ENCODE measurements at places on chromosomes 2 and 18. TPM values are rescaled to one million over a fixed set of nuclear protein-coding genes. Genes with fewer than 3 reads are reported as not detected.
A peak's percentile ranks its signal among the peaks of the same experiment; 100 is the strongest.

DNA sequence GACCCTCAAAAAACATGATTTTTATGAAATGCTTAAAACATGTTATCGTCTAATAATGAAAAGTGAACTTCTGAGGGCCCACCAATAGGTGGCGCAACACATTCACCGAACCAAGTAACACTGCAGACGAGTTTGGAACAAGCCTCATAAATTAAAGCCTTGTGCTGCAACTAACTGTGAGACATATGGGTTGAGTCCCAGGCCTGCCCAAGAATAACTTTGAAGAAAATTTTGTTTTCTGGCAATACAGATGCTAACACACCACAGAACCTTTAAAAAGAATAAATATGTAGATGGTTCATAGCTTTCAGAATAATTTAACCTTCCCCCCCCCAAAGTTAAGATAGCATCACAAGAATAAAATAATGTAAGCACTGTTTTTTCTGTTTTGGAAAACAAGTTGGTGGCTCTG lies 285.9 kb downstream of the RNF144A start:
- peak; percentile 59 for DNase-seq

DNA sequence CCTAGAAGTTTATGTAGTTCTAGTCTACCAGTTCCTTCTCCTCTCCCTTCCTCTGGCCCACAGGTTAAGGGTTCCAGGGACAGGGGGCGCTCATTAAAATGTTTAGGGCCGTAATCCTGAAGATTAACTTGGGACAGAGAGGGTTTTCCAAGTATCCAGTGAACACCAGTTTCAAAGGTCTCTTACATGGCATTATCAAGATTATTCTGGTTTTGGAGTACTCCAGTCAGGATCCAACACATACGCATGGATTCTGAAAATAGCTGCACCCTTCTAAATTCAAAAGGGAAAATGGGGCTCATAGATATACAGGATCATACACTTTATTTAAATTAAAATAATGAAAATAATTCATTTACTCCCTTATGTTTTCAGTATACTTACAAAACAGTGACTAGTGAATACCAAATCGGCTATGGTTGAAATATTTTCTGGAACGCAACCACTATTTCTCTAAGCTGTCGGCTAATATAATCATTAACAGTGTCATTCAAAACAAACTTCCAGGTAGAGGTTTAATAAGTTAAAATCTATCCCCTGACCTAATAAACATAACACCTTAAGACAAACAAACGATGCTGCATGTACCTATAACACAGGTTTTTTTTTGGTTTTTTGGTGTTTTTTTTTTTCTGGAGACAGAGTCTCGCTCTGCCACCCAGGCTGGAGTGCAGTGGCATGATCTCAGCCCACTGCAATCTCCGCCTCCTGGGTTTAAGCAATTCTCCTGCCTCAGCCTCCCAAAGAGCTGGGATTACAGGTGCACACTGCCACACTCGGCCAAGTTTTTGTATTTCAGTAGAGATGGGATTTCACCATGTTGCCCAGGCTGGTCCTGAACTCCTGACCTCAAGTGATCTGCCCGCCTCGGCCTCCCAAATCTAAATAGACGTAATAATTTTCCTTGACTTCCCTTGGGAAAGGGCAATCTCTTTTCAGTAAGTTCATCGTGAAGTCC lies 44.7 kb downstream of the MGAT4A start:
- no peak for DNase-seq

DNA sequence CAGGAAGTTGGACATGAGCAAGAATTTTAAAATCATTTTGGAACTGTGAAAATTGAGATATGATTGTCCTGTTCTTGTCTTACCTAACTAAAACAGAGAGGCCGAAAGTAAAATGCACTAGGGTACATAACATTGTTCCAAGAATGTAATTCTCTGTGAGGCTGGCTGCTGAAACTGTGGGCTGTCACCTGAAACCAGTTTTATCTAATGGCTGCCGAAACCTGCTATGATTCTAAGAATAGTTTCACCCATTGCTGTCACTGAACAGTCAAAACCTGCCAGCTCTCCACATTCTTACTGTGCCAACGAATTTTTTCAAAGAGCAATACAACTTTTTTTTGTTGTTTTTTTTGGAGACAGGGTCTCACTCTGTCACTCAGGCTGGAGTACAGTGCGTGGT lies 119.3 kb upstream of the ZSWIM2 start:
- no peak for DNase-seq

DNA sequence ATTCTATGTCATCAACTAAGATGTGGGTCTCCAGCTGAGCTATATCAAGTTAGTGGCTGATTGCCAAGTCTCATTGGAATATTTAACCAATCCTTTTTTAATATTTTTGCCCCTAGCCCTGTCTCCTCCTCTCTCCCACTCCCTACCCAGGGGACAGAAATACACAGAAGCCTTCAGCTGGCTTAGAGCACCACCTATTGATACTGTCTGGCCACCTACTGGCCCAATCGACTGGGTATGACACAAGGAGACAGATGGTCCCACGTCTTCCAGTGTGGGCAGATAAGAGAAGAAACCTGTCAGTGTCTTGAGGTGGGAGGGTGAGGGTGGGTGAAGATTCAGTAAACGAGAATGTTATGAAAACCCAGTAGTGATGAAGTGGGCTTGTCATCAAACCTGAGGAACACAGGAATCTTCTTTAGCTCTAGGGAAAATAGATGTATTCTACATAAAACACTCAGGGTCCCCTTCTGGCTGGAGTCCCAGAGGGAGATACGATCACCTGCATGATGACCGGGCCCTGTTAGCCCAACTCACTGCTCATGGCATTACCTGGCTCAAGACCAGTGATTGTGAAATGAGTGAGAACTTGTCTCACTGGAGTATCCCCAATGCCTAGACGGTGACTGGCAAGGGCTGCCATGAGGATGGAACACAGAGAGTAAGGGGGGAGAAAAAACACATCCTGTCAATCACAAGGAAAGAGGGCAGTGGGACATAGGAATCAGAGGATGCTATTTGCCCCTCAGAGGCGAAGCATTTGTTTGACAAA lies 26.7 kb downstream of the POLR1A start:
- peak; percentile 65 for DNase-seq

Gene IL1A
- not detected for polyA plus RNA-seq

DNA sequence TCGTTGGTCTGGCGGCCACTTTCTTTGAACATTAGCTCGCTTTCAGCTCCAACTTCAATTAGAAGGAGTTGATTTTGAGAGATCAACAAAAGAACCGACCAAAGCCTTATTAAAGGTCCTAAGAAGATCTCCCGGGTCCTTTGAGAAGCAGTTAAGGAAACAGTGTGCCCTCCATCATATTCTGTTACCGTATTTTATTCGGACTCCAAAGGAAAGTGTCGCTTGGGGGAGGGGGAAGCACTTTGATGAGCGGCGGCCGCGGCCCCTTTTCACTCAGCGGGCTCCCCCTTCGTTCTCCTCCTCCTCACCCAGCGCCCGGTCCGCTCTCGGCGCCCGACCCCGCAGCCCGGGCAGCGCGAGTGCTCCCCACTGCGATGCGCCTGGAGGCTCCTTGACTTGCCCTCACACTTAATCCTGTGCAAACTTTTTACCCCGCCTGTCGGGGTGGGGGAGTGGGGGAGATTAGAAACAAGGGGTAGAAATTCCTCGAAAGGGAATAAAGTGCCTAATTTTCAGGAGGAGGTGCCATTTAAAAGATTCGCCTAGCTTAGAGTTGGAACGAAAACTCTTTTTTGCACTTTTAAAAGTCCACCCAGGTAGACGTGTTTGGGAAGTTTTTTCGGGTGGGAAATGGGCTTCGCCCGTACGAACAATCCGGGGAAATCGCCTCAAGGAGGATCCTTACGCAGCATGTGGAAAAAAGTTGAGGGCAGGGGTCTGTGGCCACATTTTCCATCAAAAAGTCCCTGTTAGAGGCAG lies 1.2 kb upstream of the OTX1 start:
- DNase-seq = no peak

GRCh38 chr2:52345676-52346075 lies 1313.7 kb upstream of the NRXN1 start:
- no peak for DNase-seq

DNA sequence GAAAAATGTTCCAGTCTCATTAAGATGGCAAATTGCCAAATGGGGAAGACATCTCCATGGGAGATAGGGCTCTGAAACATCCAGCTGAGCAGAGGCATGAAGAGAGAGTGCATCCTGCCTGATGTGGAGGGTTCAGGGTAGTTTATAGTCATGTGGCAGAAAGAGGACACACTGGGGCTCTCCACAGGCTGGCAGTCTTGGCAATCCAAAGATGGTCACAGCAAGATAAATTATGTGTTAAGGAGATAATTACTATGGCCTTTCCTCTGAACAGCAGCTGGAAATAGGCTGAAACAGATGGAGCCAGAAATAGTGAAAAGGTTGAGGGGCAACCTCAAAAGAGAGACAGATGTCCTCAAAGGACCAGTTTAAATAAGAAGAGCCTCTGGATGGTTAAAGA lies 97.2 kb downstream of the DCC start:
- DNase-seq = no peak

GRCh38 chr2:99802734-99803133 lies 312.9 kb upstream of the REV1 start:
- no peak for DNase-seq

DNA sequence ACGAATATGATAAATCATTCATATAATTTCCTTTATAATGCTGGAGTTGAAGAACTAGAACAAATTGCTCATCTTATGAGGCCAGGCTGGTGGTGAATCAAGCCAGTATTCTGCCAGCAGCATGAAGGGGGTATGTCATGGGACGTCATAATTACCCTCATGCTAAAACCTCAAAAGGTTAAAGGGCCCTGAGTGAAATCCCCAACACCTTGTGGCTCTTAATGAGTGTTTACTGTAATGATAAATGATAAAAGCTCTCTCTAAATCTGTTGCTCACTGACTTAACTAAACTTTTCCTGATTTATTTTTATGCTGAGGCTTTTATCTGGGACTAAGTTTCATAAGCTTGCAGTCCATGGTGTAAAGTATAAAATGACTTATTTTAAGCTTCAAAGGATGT lies 18.3 kb upstream of the NEDD4L start:
- no peak for DNase-seq

DNA sequence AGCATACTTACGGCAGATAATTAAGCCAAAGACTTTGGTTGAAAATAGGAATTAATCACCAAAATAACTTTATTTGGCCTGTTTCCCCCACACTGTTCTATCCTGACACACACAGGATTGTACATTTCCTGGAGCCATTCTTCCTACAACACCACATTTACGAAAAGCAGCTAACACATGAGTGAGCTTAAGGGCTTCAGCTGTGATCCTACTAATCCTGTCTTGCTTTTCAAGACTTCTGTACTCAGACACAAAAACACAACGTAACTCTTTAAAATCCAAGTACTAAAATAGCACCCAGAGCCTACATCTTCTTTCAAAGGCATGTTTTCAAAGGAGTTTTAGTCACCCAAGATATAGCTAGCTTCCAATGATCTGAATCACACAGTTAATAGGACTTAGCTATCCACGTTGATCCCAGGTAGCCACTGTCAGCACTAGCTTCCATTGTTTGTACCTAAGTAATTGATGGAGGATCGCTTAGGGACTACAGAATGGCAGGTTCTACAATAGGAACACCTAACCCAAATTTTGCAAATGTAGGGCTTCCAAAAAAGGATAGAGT lies 42.8 kb upstream of the TTC39C start:
- DNase-seq = no peak

- no peak for DNase-seq
These were observed 669.6 kb upstream of the VRK2 start for GRCh38 chr2:57376985-57377384.

GRCh38 chr2:217219164-217219520 lies 359.3 kb upstream of the TNP1 start:
- no peak for DNase-seq

Gene DSEL
- polyA plus RNA-seq = 9.0 TPM

DNA sequence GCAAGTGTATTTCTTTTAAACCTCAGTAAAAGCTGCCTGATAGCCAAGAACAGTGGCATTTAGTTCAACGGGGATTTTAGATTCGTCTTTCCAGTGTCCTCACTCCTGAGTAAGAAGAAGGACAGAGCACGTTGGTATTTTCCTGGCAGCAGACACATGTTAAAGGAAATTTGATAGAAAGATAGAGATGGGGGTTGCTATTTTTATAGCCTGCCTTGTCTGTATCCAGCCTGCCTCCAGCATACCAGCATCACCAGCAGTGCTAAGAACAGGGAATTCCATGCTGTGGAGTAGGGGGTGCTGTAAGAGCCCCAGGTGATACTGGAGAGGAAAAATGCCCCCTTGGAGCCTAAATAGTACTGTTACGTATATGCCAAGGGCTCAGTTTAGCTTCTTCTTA lies 1.1 kb upstream of the SMYD1 start:
- DNase-seq = no peak

Gene ACVR1
- 19.3 TPM for polyA plus RNA-seq

- DNase-seq = no peak
These were observed 62.9 kb upstream of the SERTAD2 start for GRCh38 chr2:64716569-64716968.

Gene GYPC
- polyA plus RNA-seq = 133 TPM

- peak; percentile 73 for DNase-seq
These were observed 95.5 kb downstream of the DYSF start for GRCh38 chr2:71548646-71549425.

GRCh38 chr2:68098291-68098797 lies 35.5 kb upstream of the C1D start:
- DNase-seq = no peak

GRCh38 chr2:46377101-46377581 lies 79.9 kb downstream of the EPAS1 start:
- DNase-seq = no peak

DNA sequence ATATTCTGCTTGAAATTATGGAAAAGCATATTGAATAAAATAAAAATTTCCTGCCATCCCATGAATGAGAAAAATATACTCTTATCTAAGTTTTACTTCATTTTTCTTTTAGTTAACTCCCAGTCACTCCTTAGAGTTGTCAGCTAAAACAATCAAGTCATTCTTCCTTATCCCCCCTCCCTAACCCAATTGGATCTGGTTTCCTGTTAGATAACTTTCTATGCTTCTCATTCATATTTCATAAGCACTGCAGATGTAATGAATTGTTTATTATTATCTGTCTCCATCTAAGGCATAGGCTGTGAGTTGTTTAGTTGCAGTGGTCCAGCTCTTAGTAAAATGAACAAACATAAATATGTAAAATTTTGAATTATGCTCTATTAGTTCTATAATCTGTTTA lies 244.0 kb upstream of the GCFC2 start:
- DNase-seq = no peak

Gene TEKT4
- polyA plus RNA-seq = not detected

DNA sequence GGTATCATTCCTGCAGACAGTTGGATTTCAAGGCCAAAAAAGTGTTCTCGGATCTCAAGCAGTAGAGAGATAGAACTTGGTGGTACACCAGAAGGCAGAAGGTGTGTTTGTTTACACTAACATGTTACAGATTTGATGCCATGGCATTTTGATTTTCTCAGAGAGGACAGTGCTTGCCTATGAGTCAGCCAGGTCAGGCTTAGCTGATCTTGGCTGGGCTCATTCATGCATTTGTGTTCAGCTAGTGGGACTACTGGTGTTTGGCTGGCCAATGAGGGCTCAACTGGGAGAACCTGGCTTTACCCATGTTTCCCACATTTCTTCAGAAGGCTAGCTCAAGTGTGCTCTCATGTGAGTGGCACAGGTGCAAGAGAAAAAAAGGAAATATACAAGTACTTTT lies 162.0 kb downstream of the C1D start:
- DNase-seq = no peak
